ENCODE measurements at places on chromosomes 5 and 9. TPM values are rescaled to one million over a fixed set of nuclear protein-coding genes. Genes with fewer than 3 reads are reported as not detected.

The NKD2 gene
- total RNA-seq = 0.76 TPM

The SLC2A6 gene
- 19.7 TPM for total RNA-seq

The CEMIP2 gene
- total RNA-seq = 645 TPM

The CDKN2A gene
- 4.2 TPM for total RNA-seq

The C5orf52 gene
- total RNA-seq = not detected

The SPATA31D4 gene
- not detected for total RNA-seq

The PFDN1 gene
- total RNA-seq = 63.2 TPM

The CYLC2 gene
- not detected for total RNA-seq

The TCF7 gene
- total RNA-seq = 0.25 TPM

The TNFSF15 gene
- 0.90 TPM for total RNA-seq

The PCSK5 gene
- total RNA-seq = 1.0 TPM

The OTP gene
- not detected for total RNA-seq

The NDST1 gene
- total RNA-seq = 22.3 TPM

The RALGPS1 gene
- total RNA-seq = 3.9 TPM

The TXNDC15 gene
- 114 TPM for total RNA-seq

The GDA gene
- total RNA-seq = not detected

The RABL6 gene
- 51.1 TPM for total RNA-seq

The PTCD2 gene
- 2.3 TPM for total RNA-seq

The INSL6 gene
- not detected for total RNA-seq

The ZCCHC7 gene
- 6.9 TPM for total RNA-seq

The SPACA9 gene
- 1.0 TPM for total RNA-seq

The GABRA6 gene
- not detected for total RNA-seq

The TTC16 gene
- not detected for total RNA-seq

The TAF11L10 gene
- not detected for total RNA-seq

The DOK3 gene
- total RNA-seq = 4.4 TPM

The SPATA31C1 gene
- not detected for total RNA-seq

The CCDC69 gene
- 3.4 TPM for total RNA-seq

The FBN2 gene
- total RNA-seq = 0.13 TPM

The C8G gene
- 0.77 TPM for total RNA-seq

The FOXD4 gene
- total RNA-seq = 0.13 TPM

The GRIN3A gene
- not detected for total RNA-seq

All from dermis microvascular lymphatic vessel endothelial cell (primary cell).